ENCODE measurements at places on chromosomes 7 and 10. TPM values are rescaled to one million over a fixed set of nuclear protein-coding genes. Genes with fewer than 3 reads are reported as not detected.

GHRHR gene
- not detected for total RNA-seq

KCP gene
- total RNA-seq: 0.18 TPM

PPP1R3C gene
- total RNA-seq: 55.2 TPM

SRPK2 gene
- total RNA-seq: 129 TPM

CROT gene
- 4.1 TPM for total RNA-seq

LIPN gene
- not detected for total RNA-seq

WNT2 gene
- total RNA-seq: 8.3 TPM

- DNase-seq: no peak
Measured at GRCh38 chr7:95963446-95963990, 191.2 kb downstream of the DYNC1I1 start.

- no peak for DNase-seq
Measured at GRCh38 chr7:156122752-156123354, 310.6 kb upstream of the SHH start.

GRCh38 chr7:112176693-112177415, 29.3 kb downstream of the DOCK4 start:
- DNase-seq: no peak

DNA sequence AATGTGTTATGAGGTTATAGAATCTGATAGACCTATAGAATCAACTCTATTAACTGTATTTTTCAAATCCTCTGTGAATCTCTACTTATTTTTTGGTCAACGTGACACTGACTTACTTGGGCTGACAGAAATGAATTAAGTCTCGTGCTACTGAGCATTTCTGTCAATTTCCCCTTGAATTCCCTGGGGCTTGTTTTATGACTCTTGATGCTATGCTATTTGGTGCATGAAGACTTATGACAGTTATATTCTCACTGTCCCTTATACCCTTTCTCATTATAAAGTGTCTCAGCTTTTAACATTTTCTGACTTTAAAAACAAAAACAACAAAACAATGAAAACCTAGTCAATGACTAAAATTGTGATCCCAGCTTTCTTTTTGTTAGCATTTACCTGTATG, 68.5 kb upstream of the OPALIN start:
- DNase-seq: no peak

DNA sequence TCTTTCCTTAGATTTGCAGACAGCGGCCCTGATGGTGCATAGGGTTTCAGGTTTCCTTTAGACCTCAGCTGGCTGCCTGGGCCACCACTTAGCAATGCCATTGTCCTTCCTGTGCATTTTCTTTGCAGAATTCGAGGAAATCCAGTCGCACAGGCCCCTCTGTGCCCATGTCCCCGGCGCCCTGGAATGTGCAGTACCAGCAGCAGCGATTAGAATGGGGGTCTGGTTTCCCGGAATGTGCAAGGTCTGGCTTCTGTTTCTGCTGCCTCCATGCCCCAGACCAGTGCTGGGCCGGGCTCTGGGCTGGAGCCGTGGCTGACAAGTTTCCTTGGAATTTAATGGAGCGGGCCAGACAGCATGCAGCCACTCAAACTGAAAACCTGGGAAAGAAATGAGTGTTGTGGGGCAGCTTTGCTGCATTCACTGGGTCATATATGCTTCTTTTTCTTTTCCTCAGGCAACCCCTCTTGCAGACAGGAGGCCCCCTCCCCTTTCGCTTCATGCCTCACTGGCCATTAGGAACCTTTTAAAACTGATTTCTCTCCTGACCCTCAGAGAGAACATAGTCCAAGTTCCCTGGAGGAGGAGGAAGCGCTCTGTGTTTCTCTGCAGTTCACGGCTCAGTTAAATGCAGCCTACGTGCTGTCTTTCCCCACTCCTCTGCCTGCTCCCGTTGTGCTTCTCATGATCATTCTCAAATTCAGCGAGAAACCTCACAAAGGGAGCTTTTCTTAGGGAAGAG, 14.4 kb downstream of the HTRA1 start:
- DNase-seq: no peak

GRCh38 chr10:11794566-11794965, 28.6 kb upstream of the PROSER2 start:
- no peak for DNase-seq

DNA sequence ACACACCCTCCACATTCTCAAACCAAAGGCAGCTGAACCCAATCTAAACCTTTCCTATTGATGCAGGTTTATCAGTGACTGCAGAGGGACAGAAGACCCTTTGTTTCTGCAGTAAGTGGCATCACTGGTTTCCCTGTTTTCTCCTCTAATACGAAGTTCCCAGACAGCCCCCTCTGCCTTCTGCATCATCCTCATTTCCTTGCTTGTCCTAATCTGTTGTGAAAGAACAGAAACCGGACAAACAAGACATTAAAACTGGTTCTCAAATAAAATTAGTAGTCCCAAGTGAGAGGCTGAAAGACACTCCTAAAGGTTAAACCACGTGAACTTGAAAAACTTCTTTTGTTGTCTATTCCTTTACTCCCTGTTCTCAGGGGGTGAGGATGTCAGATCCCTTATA, 10.1 kb upstream of the ADRB1 start:
- no peak for DNase-seq

- no peak for DNase-seq
Measured at GRCh38 chr7:28573651-28574301, 161.5 kb downstream of the CREB5 start.

DNA sequence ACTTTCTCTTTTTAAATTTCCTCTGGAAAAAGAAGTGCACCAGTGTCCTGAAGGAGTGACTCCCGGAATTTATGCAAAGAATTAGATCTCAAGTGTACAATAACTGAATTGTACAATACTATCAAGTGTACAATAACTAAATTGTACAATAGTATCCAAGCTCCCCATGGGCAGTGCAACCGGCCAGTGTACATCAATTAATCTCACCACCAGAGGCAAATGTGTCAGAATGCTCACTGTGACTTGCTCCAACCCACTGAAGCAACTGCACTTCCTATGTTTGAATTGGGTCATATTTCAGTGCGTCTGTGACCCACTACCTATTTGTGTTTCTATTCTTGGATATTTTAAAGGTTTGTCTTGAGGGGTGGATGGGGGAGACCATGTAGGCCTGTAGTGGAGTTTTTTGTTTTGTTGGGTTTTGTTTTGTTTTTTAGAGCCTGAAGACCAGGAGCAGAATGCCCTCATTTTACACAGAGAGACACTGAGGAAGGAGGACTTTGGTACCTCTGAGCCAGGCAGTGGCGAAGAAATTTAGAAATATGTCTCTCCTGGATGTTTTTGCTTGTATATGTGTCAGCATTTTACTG, 78.5 kb upstream of the CTTNBP2 start:
- no peak for DNase-seq

DNA sequence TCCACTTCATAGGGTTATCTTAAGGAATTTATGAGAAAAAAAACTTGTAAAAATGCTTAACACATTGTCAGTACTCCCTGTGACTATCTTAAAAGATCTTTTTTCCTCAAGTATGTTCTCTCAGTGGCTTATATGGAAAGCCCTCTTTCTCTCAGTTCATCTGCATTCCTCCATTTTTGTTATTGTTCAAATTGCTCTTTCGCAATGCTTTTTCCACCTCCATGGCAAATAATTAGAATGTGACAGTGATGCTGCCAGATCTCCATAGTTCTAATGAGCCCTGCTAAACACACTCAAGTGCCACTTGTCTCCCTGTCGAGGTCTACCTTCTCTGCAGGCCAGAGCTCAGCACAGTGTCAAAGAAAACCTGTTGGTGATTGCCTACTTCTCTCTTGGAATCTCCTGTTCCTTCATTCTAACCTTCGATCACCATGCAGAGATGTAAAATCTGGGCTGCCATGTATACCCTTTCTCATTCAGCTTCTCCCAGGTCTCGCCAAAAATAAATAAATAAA, 37.2 kb upstream of the ABCB5 start:
- DNase-seq: no peak
